ENCODE measurements at places on chromosomes 7 and 10.

- no peak for DNase-seq
These were observed 15.8 kb downstream of the TBXAS1 start for GRCh38 chr7:139844779-139845442.

GRCh38 chr7:97671571-97671970 lies 60.3 kb upstream of the TAC1 start:
- no peak for DNase-seq

- no peak for DNase-seq
These were observed 31.7 kb upstream of the DNMBP start for GRCh38 chr10:100041306-100042002.

GRCh38 chr10:60237977-60238758 lies 151.5 kb downstream of the ANK3 start:
- DNase-seq = no peak

- DNase-seq = no peak
These were observed 174.3 kb downstream of the EMX2 start for GRCh38 chr10:117716889-117717288.

DNA sequence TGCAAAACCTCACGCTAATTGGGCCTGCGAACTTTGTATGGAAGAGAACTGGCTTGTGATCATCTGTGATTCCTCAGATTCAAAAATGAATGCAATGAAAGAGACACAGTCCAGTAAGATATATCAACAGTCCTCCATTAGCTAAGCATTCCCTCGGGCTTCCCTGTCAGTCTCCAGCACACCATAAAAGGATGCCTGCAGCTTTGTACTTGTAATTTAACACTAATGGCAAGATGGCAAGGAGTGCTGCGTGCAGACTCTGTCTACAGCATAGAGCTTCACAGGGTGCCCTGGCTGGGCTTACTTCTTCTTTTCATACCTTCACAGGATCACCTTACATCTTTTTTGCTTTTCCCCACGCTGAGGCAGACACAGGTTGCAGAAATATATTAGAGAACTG lies 200.0 kb downstream of the GFRA1 start:
- no peak for DNase-seq

All from stimulated activated naive CD8-positive, alpha-beta T cell treated with anti-CD3 and anti-CD28 coated beads, Interleukin-15, amount 100 ng/mL, for 72 hours (primary cell).